Stimulated activated CD4-positive, alpha-beta T cell treated with anti-CD3 and anti-CD28 coated beads, Interleukin-15, amount 100 ng/mL, for 1 hour (primary cell): ENCODE measurements at places on chromosomes 6 and 20.

DNA sequence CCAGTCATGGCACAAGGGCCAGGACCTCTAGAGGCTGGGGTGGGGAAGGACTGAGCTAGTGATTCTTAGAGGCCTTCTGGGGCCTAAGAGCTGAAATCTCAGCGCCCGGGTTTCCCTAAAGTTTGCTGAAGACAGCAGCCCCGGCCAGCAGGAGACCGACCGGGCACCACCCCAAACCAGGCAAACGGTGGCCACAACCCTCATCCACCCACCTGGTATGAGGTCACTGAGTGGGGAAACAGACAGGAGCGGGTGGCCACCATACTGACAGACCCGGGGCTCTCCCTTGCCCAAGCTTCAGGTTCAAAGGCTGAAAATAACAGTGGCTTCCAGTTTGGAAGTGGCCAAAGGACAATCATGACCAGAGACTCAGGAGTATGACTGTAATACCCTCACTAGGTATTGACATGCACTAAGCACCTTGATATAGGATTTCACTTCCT, 35.0 kb upstream of the ID1 start:
- DNase-seq, result no peak

GRCh38 chr6:142542704-142543233, 241.0 kb downstream of the ADGRG6 start:
- no peak for DNase-seq

GRCh38 chr6:153958860-153959259, 80.2 kb upstream of the OPRM1 start:
- no peak for DNase-seq

- DNase-seq, result no peak
These were observed 1309.4 kb downstream of the EPHA7 start for GRCh38 chr6:92109956-92110355.

- peak; percentile 12 for DNase-seq
These were observed 188.9 kb upstream of the TAB2 start for GRCh38 chr6:149128489-149129145.

DNA sequence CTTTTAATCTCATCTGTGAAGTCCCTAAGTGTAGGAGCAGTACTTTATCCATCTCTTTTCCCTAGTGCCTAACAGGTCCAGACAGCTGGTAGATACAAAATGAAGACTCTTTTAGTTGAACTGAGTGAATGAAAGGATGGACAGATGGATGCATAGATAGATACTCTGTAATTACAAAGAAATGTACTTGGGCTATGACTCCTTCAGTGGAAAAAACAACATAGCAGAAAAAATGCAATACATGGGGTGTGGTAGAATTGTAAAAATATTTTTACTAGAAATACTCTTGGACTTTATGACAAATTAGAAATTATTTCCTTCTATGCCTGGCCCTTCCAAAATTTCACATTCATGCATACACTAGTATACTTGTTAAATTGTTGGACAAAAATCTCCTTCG, 29.3 kb downstream of the KCNQ5 start:
- DNase-seq, result no peak

DNA sequence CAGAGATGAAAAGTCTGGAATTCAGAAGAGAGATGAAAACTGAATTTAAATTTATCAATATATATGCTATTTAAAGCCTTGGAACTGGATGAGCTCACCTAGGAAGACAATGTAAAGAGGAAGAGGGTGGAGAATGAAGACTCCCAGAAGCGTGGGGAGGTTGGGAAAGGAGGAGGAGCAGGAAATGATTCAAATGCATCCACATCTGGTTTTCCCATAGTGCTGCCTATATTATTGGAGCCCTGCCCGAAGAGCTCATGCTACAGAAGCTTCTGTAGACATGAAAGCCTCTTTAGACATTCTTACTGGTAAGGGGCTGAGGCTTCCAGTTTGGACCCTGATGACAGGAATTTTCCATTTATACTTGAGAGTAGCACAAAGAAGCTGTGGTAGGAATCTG, 19.2 kb downstream of the PDE7B start:
- no peak for DNase-seq

- no peak for DNase-seq
These were observed 238.6 kb downstream of the LRFN2 start for GRCh38 chr6:40348591-40348990.

GRCh38 chr6:39300739-39301138, 13.5 kb downstream of the KCNK17 start:
- no peak for DNase-seq

GRCh38 chr6:52489881-52490280, 69.7 kb downstream of the EFHC1 start:
- no peak for DNase-seq

- DNase-seq, result no peak
These were observed 169.6 kb upstream of the ECI2 start for GRCh38 chr6:4304927-4305455.

DNA sequence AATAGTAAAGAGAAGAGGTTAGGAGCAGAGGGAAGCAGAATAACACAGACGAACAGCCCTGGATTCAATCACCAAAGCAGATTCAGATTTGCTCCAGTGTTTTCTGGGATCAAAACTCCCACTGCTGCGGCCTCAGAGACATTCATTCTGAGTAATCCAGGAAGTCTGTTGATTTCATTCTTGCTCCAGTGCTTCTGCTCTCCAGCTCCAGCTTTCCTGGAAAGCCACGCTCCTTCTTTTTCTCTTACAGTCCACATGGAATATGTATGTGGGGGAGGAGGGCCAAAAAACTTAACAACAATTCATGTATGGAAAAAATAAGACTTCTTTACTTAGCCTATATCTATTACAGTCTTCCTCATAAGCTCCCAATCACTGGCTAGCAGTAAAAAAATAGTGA, 26.4 kb upstream of the UST start:
- DNase-seq, result no peak

GRCh38 chr6:138487102-138487604, 12.1 kb downstream of the NHSL1 start:
- no peak for DNase-seq

- DNase-seq, result no peak
These were observed 254.1 kb downstream of the PRL start for GRCh38 chr6:22042706-22043105.

DNA sequence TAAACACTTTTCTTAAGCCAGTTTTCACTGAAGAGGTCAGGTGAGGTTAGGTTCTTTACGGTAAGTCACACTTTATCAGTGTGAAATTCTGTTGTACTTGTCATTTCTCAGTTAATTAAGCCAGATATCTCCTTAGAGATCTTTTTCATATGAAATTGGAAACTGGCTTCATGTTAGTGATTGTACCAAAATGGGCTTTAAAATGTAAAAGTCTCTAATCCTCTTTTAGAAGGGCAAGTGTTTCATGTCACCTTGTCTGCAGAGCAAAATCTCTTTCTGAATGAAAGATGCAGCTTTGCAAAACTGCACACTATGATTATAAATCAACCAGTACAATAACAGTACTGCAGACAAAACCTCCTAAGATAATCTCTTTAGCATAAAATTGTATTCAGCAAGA, 209.2 kb upstream of the RNF217 start:
- no peak for DNase-seq

GRCh38 chr6:126548300-126548699, 208.4 kb downstream of the CENPW start:
- no peak for DNase-seq

GRCh38 chr6:150800674-150801314, 64.7 kb upstream of the MTHFD1L start:
- DNase-seq, result no peak

DNA sequence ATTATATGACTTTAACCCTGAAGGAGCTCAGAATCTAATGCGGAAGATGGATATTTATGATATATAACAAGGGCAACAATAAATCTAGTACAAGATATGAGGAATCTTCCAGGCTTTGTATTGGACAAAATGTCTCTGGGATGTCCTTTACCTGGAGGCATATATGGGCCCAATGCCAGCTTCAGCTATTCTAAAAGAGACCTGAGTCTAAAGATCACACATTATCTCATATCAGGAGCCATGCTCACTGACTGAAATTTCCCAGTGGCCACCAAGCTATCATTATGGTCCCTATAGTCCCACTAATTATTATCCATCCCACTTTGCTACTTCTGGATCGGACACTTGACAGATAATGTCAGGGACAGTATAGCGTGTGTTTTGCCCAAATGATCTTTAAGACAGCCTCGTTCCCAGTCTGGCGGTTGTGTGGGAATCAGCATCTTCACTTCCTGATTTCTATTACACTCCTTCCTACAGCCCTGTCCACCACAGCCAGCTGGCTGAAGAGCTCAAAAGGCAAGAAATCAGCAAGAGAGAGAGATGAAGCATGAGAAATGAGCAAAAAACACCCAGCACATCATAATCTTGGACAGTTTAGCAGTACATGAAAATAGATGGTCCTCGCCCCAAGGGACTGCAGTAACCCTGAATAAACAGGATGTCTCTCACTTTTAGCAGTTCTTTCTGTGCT, 34.9 kb downstream of the KLHL31 start:
- no peak for DNase-seq

DNA sequence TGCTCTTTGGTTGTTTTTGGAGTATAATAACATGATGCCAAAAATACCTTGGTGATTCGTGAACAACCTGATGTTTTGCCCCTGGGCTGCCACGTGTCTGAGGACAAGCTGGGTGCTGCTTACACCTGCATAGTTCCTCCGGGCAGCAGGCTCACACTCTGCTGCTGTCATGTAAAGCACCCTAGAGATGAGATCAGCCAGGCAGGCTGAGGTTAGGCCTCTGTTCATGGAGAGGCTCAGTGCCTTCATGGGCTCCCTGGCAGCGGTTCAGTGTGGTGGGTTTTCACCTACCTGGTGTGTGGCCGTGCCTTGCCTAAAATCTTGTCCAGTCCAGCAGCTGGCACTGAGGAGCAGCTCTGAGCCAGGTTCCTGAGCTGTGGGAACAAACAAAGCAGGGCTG, 60.1 kb upstream of the TAGAP start:
- DNase-seq, result no peak

- DNase-seq, result peak; percentile 2
These were observed 416 bp downstream of the PTPRK start for GRCh38 chr6:128519931-128520435.

DNA sequence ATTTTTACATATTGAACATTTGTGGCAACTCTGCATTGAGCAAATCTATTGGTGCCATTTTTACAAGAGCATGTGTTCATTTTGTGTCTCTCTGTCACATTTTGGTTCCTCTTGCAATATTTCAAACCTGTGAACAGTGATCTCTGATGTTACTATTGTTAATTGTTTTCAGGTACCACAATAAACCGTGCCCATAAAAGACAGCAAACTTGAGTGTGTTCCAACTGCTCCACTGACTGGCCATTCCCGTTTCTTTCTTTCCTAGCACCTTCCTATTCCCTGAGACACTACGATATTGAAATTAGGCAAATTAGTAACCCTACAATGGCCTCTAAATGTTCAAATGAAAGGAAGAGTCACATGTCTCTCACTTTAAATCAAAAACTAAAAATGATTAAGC, 79.6 kb downstream of the REV3L start:
- DNase-seq, result no peak

DNA sequence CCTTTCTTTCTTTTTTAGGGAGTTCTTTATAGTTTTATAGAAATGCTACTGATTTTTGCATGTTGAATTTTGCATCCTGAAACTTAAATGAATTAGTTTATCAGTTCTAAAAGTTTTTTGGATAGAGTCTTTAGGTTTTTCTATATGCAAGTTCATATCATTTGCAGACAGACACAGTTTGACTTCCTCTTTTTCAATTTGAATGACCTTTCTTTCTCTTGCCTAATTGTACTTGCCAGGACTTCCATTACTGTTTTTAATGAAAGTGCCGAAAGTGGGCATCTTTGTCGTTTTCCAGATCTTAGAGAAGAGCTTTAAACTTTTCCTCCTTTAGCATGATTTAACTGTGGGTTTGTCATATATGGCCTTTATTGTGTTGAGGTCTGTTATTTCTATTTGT, 21.1 kb upstream of the EDN1 start:
- DNase-seq, result no peak

DNA sequence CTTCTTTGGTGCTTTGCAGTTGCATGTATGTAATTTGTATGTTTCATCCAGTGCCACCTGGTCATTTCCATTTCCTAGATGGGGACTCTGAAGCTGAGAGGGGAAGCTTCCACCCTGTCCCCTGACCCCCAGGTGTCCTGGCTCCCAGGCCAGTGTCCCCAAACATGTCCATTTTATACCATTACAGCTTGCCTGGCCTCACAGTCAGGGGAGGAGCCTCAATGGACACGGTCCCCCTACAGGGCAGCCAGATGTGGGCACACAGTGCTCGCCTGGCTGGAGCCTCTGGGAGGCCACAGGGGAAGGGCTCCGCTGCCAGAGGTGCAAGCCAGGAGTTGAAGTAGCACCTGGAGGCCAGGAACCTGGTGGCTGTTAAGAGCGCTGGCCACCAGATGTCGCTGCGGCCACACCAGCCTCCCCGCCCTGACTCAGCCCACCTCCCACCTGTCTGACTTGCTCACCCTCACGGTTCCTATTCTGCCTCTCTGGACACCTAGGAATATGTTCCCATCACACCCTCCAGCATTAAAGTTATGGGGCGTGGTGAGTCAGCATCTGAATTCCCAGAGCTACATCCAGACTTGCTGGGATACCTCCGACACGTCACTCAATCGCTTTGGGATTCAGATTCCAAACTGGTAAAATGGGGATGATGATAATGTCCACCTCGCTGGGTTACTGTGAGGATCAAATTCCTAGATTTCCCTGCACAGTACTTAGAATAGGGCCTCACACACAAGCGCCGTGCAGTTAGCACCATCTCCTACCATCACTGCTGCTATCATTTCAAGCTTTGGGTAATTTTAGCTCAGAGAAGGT, 107.4 kb downstream of the SULF2 start:
- DNase-seq, result peak; percentile 60

DNA sequence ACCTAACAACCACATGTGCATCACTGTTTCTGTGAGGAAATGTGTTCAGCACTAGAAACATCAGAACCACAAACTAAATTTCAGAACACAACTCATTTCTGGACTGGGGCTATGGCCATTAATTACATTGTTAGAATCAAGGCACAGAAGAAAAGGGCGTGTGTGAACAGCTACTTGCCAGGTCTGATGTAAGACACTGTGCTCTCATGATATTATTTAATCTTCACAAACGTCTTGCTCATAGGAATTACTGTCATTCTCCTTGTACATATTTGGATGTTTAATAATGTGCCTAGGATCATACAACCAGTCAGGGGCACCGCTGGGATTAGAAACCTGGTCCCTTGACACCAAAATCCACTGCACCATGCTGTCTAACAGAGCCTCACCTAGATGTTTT, 14.8 kb downstream of the ADGRF1 start:
- no peak for DNase-seq

- no peak for DNase-seq
These were observed 178.2 kb upstream of the THEMIS start for GRCh38 chr6:128079021-128079420.

GRCh38 chr6:112984899-112985298, 637.8 kb downstream of the RFPL4B start:
- DNase-seq, result no peak

GRCh38 chr6:27836141-27836782, 75.9 kb downstream of the OR2B2 start:
- DNase-seq, result no peak

DNA sequence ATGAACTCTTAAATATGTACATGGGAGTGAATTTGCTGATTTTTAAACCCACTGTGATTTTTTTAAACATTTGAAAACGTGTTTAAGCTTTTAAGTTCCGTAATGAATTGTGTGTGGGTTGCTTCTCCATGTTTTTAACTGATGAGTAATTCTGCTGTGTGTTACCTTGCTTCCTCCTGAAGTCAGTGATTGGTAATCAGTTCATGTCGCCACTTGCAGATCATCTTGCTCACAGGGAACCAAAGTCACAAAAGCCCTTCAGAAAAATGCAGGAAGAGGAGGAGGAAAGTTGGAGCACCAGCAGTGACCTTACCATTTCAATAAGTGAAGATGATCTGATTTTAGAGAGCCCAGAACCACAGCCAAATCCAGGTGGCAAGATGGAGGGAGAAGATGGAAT, 36.7 kb downstream of the KIZ start:
- DNase-seq, result no peak

GRCh38 chr20:17735206-17735804, 35.5 kb downstream of the BANF2 start:
- DNase-seq, result no peak
